ENCODE measurements at places on chromosomes 6 and 20.

DNA sequence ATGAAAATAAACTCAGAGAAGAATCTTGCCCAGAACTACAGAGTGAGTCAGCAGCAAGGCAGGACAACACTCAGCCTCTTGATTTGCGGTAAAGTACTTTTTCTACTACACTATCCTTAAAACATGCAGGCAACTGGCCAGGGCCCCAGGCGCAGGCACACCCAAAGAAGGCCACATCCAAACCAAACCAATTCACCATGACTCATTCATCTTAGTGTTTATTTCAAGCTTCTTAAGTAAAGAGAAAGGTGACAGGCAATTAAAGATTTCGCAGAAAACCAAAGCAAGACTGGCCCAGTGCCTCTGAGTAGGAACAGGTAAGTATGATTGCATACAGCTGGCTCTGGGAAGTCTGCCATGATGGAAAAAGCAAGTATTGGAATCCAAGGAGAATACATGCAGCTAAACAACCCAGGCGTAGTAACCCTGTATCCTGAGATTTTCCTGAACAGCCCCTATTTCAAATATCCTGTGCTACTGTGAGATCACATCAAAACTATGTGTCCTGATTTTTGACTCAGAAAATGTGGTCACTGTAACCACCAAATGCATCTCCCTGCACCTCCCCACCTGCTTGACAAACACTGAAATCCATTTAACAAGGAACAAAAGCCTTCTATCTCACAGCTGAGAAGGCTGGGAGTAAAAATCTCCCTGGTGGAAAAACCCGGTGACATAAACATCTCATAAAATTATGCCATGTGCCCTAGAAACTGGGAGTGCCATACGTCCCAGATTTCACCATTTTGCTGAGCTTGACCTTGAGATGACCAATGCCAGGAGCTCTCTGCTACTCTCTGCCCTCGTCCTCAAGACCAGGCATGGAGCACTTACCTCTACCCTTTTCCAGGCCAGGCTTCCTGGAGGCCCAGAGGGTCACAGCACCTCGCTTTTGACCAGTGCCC lies 12.4 kb downstream of the WFDC3 start:
- DNase-seq, result no peak

DNA sequence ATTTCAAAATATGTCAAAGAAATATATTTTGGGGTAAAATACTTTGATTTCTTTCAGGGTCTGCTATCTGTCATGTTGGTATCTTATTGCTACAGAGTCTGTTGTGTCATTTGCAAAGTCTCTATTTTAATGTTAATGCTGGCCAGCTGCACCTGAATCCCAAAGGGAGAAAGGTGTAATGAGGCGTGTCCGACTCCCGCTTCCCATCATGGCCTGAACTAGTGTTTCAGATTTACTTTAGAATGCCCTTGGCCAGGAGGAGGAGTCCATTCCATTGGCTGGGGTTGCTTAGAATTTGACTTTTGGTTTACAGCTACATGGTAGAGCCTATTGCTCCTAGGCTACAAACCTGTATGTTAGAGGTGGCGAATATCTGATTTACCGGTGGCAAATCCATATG lies 69.3 kb downstream of the FAM50B start:
- no peak for DNase-seq

GRCh38 chr20:2473516-2473915 lies 2.9 kb upstream of the SNRPB start:
- no peak for DNase-seq

- DNase-seq, result no peak
Measured at GRCh38 chr20:24736131-24736843, 212.8 kb upstream of the CST7 start.

DNA sequence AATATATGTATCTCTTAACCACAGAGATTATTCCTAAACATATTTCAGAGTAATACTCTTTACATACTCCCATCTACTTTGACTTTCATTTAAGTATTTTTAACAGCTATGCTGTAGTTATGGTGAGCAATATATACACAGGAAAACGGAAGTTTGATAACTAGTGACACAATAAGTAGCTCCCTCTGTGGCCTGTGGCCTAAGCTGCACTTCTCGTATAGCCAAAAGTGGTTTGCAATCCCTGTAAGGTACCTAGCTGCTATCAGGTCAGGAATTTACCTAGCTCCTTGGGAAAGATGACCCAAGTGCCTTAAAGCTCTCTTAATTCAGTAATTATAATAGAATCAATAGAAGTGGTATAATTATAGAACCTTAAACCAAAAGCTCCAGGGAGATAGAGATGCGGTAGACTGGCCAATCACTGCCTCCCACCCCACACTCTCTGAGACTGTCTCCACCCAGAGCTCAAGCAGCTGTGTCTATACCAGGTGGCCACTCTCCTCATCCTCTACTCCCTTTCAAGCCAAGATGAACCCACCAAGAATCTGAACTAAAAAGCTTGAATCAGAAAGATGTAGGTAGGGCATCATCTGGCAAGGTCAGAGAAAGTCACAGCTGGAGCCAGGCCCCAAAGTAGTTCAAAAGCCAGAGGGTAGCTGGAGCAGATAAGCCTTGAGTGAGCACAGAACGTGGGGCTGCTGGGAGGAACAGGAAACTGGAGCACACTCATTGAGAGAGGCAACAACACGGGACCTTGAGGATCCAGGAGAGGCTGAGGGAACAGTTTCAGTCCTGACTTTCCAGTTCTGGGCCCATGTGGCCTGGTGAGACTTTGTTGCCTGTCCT lies 84.9 kb upstream of the ASF1A start:
- no peak for DNase-seq

DNA sequence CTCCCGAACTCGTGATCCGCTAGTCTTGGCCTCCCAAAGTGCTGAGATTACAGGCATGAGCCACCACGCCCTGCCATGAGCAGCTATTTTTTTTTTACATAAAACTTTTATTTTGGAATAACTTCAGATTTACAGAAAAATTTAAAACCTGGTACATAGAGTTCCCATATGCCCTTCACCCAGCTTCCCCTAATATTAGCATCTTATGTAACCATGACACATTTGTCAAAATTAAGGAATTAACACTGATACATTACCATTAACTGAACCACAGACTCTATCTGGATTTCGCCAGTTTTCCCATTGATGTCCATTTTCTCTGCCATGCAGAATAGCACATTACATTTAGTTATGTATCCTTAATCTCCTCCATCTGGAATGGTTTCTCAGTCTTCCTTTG lies 14.3 kb upstream of the RALGAPB start:
- DNase-seq, result no peak

- no peak for DNase-seq
Measured at GRCh38 chr6:94727710-94728109, 849.6 kb upstream of the MANEA start.

DNA sequence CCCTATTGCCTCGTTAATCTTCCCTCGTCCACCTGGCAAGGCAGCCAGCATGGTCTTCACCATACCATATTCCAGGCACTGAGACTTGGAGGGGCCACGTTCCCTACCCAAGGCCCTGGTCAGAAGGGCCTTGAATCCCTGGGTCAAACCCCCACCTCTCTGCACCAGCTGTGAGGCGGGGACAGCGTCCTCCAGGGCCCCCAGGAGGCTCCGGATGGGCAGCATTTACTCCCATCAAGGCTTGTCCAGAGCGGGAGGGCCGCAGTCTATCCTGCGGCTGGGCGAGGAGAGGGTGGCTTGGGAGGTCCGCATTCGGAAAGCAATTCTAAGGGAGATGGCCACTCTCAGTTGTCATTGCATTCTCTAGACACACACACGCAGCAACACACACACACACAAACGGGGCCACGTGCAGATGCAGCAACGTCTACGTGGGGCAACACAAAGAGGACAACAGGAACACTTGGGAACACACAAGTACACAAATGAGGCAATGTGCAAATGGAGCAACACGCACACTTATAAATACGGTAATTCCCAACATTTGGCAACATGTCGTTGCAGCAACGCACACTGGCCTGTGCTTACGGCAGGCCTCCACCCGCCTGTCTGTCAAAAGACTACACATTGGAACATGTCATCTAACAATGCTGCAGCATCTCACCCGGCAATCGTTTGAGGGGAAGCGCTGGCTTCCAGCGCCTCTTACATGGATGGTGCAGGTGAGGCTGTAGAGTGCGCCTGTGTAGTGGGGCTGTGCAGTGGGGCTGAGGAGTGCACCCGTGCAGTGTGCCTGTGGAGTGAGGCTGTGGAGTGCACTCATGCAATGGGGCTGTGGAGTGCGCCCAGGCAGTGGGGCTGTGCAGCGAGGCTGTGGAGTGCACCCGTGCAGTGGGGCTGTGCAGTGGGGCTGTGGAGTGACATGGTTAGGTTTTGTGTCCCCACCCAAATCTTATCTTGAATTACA lies 12.9 kb upstream of the NTSR1 start:
- no peak for DNase-seq

DNA sequence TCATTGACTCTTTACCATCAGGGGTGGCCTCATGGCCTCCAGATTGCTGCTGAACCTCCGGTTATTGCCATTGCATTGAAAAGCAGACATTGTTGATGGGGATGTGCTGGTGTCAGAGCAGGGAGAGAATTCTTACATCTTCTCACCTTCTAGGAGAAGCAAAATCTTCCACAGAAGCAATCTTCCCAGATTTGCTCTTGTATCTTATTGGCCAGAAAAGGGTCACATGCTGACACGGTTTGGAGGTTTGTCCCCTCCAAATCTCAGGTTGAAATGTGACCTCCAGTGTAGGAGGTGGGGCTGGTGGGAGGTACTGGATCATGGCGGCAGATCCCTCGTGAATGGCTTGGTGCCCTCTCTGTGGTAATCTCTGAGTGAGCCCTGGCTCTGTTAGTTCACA lies 10.7 kb downstream of the TP53RK start:
- no peak for DNase-seq

DNA sequence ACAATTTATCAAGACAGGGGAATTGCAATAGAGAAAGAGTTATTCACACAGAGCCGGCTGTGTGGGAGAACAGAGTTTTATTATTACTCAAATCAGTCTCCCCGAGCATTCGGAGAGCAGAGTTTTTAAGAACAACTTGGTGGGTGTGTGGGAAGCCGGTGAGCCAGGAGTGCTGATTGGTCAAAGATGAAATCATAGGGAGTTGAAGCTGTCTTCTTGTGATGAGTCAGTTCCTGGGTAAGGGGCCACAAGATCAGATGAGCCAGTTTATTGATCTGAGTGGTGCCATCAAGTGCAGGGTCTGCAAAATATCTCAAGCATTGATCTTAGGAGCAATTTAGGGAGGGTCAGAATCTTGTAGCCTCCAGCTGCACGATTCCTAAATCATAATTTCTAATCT lies 50.0 kb upstream of the ECI2 start:
- peak; percentile 51 for DNase-seq

DNA sequence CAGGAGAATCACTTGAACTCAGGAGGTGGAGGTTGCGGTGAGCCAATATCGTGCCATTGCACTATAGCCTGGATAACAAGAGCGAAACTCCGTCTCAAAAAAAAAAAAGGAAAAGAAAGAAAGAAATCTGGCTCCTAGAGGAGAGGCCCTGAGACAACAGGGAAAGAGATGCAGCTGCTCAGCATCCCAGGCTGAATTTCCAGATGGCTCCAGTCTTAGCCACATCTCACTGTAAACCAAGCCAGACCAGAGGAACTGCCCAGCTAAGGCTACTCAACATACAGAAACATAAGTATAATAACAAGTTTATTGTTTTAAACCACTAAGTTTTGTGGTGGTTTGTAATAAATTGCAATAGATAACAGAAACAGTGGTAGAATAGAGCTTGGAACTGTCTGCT lies 38.5 kb upstream of the TASP1 start:
- no peak for DNase-seq

DNA sequence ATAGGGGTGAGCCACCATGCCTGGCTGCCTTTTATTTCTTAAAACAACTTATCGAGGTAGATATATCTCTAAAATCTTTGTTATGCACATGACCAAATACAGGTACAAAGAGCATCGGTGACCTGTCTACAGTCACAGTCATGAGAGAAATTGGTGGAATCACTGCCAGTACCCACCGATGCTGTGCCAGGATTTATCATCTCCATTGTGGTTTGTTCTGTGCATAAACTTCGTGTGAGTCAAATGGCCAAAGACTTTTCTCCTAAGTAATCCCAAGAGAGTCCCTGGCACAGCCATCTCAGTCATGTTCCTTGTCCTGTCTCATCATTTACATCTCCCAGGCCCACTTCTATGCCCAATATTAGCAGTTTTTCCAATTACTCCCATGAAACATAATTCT lies 9.0 kb downstream of the GSTA3 start:
- no peak for DNase-seq

DNA sequence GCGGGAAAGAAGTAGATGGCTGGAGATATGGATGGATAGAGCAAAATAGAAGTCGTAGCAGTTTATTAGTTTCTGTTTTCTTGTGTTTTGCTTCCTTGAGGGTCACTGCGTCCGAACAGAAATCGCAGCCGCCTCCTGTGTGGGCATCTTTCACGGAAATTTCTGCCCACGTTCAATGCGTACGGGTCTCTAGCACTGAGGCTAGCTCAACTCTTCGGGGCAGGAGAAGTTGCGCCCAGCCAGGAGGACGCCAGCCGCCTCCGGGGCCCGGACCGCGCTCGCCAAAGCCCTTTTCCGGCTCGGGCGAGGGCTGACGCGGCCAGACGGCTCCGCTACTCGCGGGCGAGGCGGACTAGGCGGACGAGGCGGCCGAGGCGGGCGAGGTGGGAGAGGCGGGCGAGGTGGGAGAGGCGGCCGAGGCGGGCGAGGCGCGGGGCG lies 814 bp downstream of the TFAP2B start:
- DNase-seq, result no peak

DNA sequence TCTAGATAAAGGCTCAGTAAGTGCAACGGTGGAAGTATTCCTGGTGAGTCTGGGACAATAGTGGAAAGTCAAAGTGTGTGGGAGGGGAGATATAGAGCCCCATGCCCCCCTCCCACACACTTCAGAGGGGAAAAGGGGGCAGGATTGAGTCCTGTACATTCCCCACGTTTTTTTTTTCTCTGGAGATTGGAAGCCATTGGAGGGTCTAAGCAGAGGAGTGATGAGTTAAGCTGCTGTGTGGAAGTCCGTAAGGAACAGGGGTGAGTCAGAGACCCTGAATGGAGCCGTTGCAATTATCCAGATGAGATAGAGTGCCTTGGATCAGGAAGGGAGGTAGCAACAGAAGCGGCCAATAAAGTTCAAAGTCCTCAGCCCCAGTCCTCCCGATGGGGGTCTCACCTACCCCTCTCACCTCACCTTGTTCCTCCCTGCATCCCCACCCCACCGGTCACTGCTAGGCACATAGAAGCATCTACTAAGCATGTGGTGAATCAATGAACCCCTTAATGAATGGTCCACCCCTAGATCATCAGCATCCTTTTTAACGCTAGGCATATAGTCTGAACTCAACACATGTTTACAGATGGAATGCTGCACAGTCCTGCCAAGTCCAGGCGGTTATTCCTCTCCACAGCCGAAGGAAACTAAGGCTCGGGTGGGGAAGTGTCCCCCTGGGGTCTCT lies 662 bp upstream of the SLC9A8 start:
- DNase-seq, result no peak

GRCh38 chr6:2042956-2043648 lies 202.3 kb downstream of the GMDS start:
- DNase-seq, result no peak

DNA sequence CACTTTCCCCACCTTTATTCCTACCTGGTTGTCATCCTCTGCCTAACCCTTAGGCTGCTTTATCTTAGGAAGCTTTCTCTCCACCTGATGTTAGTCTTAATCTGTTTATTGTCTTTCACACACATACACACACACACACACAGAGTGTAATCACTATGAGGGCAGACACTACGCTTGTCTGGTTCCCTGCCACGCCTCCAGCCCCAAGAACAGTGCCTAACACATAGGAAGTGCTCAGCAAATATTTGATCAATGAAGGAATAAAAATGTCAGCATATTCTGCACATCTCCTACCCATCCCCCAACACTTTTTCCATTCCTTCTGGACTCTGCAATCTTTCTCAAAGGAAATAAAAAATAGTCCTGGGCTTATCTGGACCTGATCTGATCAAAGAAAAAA lies 51.1 kb upstream of the NFATC2 start:
- DNase-seq, result no peak
